ENCODE measurements at places on chromosomes 11 and 22. TPM values are rescaled to one million over a fixed set of nuclear protein-coding genes. Genes with fewer than 3 reads are reported as not detected.
A peak's percentile ranks its signal among the peaks of the same experiment; 100 is the strongest.

DNA sequence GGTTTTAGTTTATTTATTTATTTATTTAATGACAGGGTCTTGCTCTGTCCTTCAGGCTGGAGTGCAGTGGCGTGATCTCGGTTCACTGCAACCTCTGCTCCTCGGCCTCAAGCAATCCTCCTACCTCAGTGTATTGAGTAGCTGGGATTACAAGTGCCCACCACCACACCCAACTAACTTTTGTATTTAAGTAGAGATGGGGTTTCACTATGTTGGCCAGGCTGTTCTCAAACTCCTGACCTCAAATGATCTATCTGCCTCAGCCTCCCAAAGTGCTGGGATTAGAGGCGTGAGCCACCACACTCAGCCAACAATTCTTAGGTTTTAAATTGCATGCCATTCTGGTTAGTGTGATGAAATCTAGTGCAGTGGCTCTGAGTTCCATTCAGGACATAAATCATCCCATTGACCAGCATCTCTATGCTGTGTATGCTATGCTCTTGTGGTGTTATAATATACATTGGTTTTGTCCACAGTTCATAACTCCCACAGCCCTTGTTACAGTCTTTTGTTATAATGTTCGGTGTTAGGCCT lies 28.5 kb downstream of the ZNF280B start:
- H3K27ac ChIP-seq, result no peak overlapping the region
- H3K27me3 ChIP-seq, result no peaks in the 10 kb centered on the region
- DNase-seq, result no peak
- H3K36me3 ChIP-seq, result no peaks in the 10 kb centered on the region
- no peaks in the 10 kb centered on the region for H3K4me1 ChIP-seq
- H3K4me3 ChIP-seq, result no peak overlapping the region

- H3K27ac ChIP-seq, result no peak overlapping the region
- no peak overlapping the region for H3K4me3 ChIP-seq
- H3K4me1 ChIP-seq, result no peaks in the 10 kb centered on the region
- no peak for DNase-seq
Measured at GRCh38 chr11:27158456-27159334, 118.1 kb downstream of the BBOX1 start.

DNA sequence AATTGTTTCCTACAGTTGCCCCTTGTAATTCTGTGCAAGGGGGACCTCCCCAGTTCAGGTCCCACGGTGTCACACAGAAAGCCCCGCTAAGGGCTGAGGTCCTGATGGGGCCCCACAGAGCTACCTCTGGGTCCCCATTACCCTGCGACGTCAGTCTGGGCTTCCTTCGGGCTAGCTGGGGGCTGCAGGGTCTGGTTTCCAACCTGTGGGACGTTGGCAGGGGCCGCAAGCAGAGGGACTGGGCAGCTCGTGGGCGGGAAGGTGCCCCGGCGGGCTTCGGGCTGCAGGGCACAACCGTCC lies 698 bp downstream of the SLC37A4 start:
- H3K27ac ChIP-seq, result peak overlapping the region; percentile 81
- no peak for DNase-seq
- no peaks in the 10 kb centered on the region for H3K27me3 ChIP-seq
- H3K4me1 ChIP-seq, result peaks cover 32% of the 10 kb centered on the region

Gene CBLIF
- not detected for total RNA-seq

Gene TMEM126B
- total RNA-seq, result 55.4 TPM

- no peak for DNase-seq
- peak overlapping the region; percentile 81 for H3K27ac ChIP-seq
- no peak overlapping the region for H3K4me3 ChIP-seq
- H3K27me3 ChIP-seq, result no peaks in the 10 kb centered on the region
Measured at GRCh38 chr22:20001082-20001638, 15.5 kb downstream of the ARVCF start.

DNA sequence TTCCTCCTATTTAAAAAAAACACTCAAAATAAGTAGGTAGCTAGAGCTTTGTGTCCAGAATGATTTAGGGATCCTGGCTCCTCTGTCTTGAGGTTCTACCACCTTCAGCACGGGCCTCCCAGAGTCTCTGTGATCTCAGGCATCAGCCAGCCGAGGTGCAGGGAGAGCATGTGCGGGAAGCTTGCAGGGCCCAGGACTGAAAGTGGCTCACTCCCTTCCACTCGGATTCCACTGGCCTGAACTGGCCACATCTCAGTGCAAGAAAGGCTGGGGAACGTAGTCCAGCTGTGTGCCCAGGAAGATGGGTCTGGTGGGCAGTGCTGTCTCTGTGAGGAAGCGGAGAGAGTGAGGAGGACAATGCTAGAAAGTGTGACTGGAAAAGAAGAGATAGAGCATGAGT lies 68.3 kb upstream of the MYOD1 start:
- peaks cover 77% of the 10 kb centered on the region for H3K27me3 ChIP-seq
- H3K4me1 ChIP-seq, result no peaks in the 10 kb centered on the region
- H3K4me3 ChIP-seq, result no peak overlapping the region
- H3K27ac ChIP-seq, result no peak overlapping the region
- no peak for DNase-seq

- no peaks in the 10 kb centered on the region for H3K27me3 ChIP-seq
- no peak for DNase-seq
- peak overlapping the region; percentile 54 for H3K27ac ChIP-seq
- peak overlapping the region; percentile 57 for H3K4me3 ChIP-seq
- peaks cover 9% of the 10 kb centered on the region for H3K36me3 ChIP-seq
Measured at GRCh38 chr11:73342633-73343032, 33.6 kb upstream of the RELT start.

Gene OR5T1
- not detected for total RNA-seq

Gene MUC6
- total RNA-seq, result not detected

GRCh38 chr11:69662021-69662698 lies 13.0 kb downstream of the LTO1 start:
- DNase-seq, result no peak
- peaks cover 6% of the 10 kb centered on the region for H3K4me1 ChIP-seq
- H3K27me3 ChIP-seq, result no peaks in the 10 kb centered on the region
- H3K36me3 ChIP-seq, result peaks cover 48% of the 10 kb centered on the region
- H3K27ac ChIP-seq, result no peak overlapping the region

GRCh38 chr11:104645261-104646222 lies 252.7 kb downstream of the CASP12 start:
- H3K4me3 ChIP-seq, result no peak overlapping the region
- H3K4me1 ChIP-seq, result no peaks in the 10 kb centered on the region
- DNase-seq, result no peak
- H3K27ac ChIP-seq, result no peak overlapping the region
- no peaks in the 10 kb centered on the region for H3K36me3 ChIP-seq

- DNase-seq, result no peak
- no peaks in the 10 kb centered on the region for H3K4me1 ChIP-seq
- H3K27ac ChIP-seq, result no peak overlapping the region
- no peak overlapping the region for H3K4me3 ChIP-seq
Measured at GRCh38 chr11:18063862-18064434, 17.9 kb upstream of the TPH1 start.

DNA sequence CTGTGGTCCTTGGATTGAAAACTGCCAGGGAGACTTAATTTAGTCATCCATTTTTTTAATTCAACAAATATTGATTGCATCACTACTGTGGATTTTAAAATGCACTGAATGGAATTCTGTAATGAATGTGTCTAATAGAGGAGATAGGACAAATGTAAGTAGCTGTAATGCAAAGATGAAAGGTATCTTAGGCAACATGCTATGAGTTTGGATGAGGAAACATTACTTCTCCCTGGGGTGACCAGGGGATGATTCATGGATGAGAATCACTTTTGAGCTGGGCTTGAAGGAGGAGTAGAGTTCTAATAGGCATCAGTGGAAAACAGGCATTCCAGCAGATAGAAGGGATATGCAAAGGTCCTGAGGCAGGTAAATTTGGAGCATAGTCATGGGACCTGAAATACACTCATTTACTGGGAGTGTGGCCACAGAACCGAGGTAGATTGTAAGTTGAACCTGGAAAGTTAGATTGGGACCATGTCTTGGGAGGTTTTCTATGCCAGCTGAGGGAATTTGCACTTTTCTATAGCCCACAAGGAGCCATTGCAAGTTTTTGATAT lies 43.4 kb downstream of the PKNOX2 start:
- H3K27ac ChIP-seq, result no peak overlapping the region
- H3K4me3 ChIP-seq, result no peak overlapping the region
- peaks cover 6% of the 10 kb centered on the region for H3K27me3 ChIP-seq
- H3K36me3 ChIP-seq, result no peaks in the 10 kb centered on the region

DNA sequence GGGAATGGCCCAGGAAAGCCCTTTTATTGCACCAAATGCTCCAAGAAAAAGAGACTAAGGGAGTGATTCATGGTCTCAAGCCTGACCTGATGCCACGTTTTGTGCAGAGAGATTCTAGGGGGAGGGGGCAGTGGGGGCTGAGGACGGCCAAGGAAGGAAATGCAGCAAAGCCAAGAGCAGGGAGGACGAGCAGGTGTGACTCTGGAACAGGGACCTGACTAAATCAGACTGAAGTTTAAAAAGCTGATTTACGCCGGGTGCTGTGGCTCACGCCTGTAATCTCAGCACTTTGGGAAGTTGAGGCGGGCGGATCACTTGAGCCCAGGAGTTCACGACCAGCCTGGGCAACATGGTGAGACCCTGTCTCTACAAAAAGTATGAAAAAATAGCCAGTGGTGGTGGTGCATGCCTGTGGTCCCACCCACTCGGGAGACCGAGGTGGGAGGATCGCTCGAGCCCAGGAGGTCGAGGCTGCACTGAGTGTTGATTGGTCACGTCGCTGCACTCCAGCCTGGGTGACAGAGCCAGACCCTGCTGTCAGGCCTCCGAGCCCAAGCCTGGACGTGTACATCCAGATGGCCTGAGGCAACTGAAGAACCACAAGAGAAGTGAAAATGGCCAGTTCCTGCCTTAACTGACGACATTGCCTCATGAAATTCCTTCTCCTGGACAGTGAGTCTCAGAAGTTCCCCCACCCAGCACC lies 10.8 kb upstream of the IFITM3 start:
- no peak for DNase-seq
- H3K4me1 ChIP-seq, result peaks cover 35% of the 10 kb centered on the region

- no peaks in the 10 kb centered on the region for H3K27me3 ChIP-seq
- no peak for DNase-seq
- peak overlapping the region; percentile 55 for H3K27ac ChIP-seq
- peaks cover 36% of the 10 kb centered on the region for H3K36me3 ChIP-seq
Measured at GRCh38 chr22:28103596-28103995, 184.5 kb upstream of the PITPNB start.

DNA sequence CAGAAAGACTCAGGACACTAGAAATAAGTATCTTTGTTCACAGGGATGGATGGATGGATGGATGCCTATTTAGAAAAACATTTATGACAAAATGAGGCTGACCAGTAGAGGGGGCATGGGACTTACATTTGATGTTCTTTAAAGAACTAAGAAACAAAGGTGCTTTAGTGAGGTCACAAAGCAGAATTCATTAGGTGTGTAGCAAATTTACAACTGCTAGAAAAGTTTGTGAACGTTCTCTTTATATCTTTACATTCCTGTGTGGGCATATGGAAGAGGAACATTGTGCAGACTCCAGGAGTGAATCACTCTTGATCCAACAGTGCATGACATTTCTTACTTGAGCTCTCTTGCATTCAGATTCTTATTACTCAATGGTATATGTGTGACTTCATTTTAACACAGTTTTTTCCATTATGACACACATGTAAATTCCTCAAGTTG lies 15.8 kb upstream of the SIK2 start:
- no peak overlapping the region for H3K4me3 ChIP-seq
- peaks cover 3% of the 10 kb centered on the region for H3K4me1 ChIP-seq
- no peaks in the 10 kb centered on the region for H3K36me3 ChIP-seq
- no peak for DNase-seq
- no peaks in the 10 kb centered on the region for H3K27me3 ChIP-seq

Gene XBP1
- total RNA-seq, result 75.9 TPM

- H3K27ac ChIP-seq, result no peak overlapping the region
- H3K4me3 ChIP-seq, result no peak overlapping the region
- no peaks in the 10 kb centered on the region for H3K4me1 ChIP-seq
- H3K36me3 ChIP-seq, result no peaks in the 10 kb centered on the region
- H3K27me3 ChIP-seq, result no peaks in the 10 kb centered on the region
Measured at GRCh38 chr11:106691807-106692365, 326.4 kb downstream of the GUCY1A2 start.

- H3K4me3 ChIP-seq, result no peak overlapping the region
- no peaks in the 10 kb centered on the region for H3K27me3 ChIP-seq
- no peak overlapping the region for H3K27ac ChIP-seq
- no peaks in the 10 kb centered on the region for H3K4me1 ChIP-seq
Measured at GRCh38 chr11:84645988-84646694, 981.0 kb downstream of the DLG2 start.

Gene SLC22A6
- total RNA-seq, result not detected

GRCh38 chr22:44133161-44133560 lies 47.6 kb upstream of the PARVG start:
- no peak for DNase-seq
- H3K27me3 ChIP-seq, result no peaks in the 10 kb centered on the region
- peaks cover 52% of the 10 kb centered on the region for H3K4me1 ChIP-seq
- H3K36me3 ChIP-seq, result peaks cover 71% of the 10 kb centered on the region

Gene SGSM1
- 8.8 TPM for total RNA-seq

Gene SLC17A6
- not detected for total RNA-seq

- H3K27ac ChIP-seq, result peak overlapping the region; percentile 68
- peaks cover 74% of the 10 kb centered on the region for H3K27me3 ChIP-seq
- peak overlapping the region; percentile 54 for H3K4me3 ChIP-seq
- peaks cover 19% of the 10 kb centered on the region for H3K4me1 ChIP-seq
Measured at GRCh38 chr11:132125988-132126871, 755.8 kb downstream of the NTM start.

DNA sequence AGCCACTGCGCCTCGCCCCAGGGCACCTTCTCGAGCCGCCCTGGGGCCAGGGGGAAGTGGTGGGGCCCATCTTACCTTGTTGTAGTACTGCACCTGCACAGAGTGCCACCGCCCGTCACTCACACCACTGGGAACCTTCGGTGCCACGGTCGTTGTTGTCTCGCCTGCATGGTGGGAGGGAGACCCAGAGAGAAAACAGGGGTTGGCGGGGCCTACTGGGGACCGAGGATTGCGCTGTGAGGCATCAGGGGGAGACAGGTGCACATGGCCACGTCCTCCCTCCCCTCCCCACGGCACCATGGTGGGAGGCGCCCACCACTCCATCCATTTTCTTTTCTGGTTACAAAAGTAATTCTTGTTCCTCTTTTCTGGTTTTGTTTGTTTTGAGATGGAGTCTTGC lies 97.8 kb downstream of the TRMU start:
- no peak overlapping the region for H3K27ac ChIP-seq
- no peak for DNase-seq
- H3K27me3 ChIP-seq, result no peaks in the 10 kb centered on the region
- H3K36me3 ChIP-seq, result no peaks in the 10 kb centered on the region

Gene DRD2
- not detected for total RNA-seq

GRCh38 chr11:12182676-12183541 lies 72.5 kb downstream of the MICAL2 start:
- DNase-seq, result peak; percentile 61
- no peaks in the 10 kb centered on the region for H3K36me3 ChIP-seq
- H3K4me1 ChIP-seq, result peaks cover 95% of the 10 kb centered on the region
- H3K4me3 ChIP-seq, result peak overlapping the region; percentile 3

- no peaks in the 10 kb centered on the region for H3K4me1 ChIP-seq
- no peak for DNase-seq
- no peak overlapping the region for H3K4me3 ChIP-seq
- no peaks in the 10 kb centered on the region for H3K27me3 ChIP-seq
- H3K27ac ChIP-seq, result no peak overlapping the region
Measured at GRCh38 chr11:118427707-118428106, 8.6 kb upstream of the KMT2A start.
